ENCODE measurements at places on chromosomes 11 and 22.

DNA sequence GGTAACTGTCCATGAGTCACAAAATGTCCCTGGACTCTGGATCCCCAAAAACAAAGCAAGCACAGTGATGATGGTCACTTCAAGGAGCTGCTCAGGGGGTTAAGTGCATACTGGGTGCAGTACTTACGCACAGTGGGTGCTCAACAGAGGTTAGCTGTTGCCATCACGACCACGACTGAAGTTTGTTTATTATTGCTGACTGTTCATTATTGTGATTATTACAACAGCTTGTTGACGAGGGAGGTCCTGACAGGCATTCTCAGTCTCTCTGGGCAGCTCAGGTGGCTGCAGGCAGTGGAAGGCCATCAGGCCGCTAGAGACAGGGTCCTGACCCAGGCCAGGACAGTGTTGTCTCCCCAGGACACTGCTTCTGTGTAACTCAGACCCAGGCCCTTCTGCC lies 418.8 kb downstream of the SHANK2 start:
- no peak for DNase-seq

- no peak for DNase-seq
Observed at GRCh38 chr11:8201644-8202365, 33.0 kb upstream of the RIC3 start.

DNA sequence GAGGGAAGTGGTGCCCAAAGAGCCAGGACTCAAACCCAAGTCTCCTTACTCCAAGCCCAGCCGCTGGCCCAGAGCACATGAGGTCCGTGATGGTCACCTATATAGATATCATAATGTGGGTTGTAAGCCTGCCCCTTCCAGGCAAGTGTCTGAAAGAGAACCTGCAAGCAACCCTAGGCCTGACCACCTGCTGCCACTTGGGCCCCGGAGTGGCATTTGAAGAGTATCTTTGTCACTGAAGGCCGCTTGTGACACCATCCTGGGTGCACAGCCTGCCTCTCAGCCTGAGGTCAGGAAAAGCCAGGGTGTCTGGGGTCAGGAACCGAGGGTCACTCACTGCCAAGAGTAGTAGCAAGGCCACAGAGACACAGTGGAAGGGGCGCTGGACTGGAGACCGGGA lies 32.4 kb downstream of the OTOG start:
- no peak for DNase-seq

DNA sequence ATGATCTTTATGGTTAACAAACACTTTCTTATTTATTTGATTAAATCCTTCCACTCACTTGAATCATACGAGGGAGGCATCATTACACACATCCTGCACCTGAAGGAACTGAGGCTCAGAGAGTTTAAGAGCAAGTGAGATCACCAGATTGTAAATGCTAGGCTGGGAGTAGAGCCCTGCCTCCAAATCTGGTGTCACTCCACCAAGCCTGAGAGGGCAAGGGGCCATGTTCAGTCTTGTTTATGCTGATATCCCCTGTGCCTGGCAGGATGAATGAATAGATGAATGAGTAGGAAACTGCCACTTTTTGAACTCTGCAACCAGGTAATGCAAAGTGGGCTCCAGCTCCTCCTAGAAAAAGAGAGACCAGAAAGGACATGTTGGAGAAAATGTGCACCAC lies 59.1 kb downstream of the RASSF10 start:
- DNase-seq, result no peak

GRCh38 chr22:25510876-25511275 lies 53.6 kb upstream of the GRK3 start:
- DNase-seq, result no peak

GRCh38 chr11:1515082-1516060 lies 28.8 kb upstream of the MOB2 start:
- DNase-seq, result peak; percentile 84

- DNase-seq, result no peak
Observed at GRCh38 chr11:77440678-77441077, 33.2 kb downstream of the PAK1 start.

All from activated CD8-positive, alpha-beta T cell treated with anti-CD3 and anti-CD28 coated beads for 36 hours (primary cell).